ENCODE measurements at places on chromosomes 6 and 20.
A peak's percentile ranks its signal among the peaks of the same experiment; 100 is the strongest.

GRCh38 chr6:116101302-116101718 is 657 bp downstream of the NT5DC1 start:
- H3K36me3 ChIP-seq = peaks cover 1% of the 10 kb centered on the region
- peak overlapping the region; percentile 90 for H3K4me3 ChIP-seq

- H3K4me3 ChIP-seq = no peak overlapping the region
- no peak overlapping the region for H3K27ac ChIP-seq
- no peaks in the 10 kb centered on the region for H3K27me3 ChIP-seq
- H3K4me1 ChIP-seq = peaks cover 26% of the 10 kb centered on the region
- peaks cover 4% of the 10 kb centered on the region for H3K36me3 ChIP-seq
- no peak for DNase-seq
These were observed 27.8 kb downstream of the ACSS2 start for GRCh38 chr20:34904202-34904621.

GRCh38 chr6:87738000-87738399 is 36.0 kb upstream of the AKIRIN2 start:
- no peaks in the 10 kb centered on the region for H3K27me3 ChIP-seq
- no peaks in the 10 kb centered on the region for H3K36me3 ChIP-seq
- H3K27ac ChIP-seq = no peak overlapping the region
- H3K4me3 ChIP-seq = no peak overlapping the region
- DNase-seq = no peak
- no peaks in the 10 kb centered on the region for H3K4me1 ChIP-seq

DNA sequence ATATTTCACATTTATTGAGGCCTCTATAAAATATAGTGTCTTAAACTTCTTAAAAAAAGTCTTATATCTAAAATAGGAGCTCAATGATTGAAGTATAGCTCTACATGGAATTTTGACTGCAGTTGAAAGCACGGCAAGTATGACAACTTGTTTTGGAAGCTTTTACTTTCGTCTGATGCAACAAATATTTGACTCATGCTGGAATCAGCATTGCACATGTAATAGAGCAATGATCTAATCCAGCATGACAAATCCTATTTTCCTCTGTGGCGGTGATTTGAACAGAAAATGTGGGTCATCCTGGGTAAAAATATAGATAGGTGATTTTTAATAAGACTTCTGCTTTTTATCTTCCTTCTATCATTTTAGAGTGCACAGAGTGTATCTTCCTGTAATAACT is 111.6 kb downstream of the TINAG start:
- DNase-seq = no peak
- H3K27ac ChIP-seq = peak overlapping the region; percentile 71
- no peaks in the 10 kb centered on the region for H3K27me3 ChIP-seq
- peaks cover 14% of the 10 kb centered on the region for H3K4me1 ChIP-seq
- no peaks in the 10 kb centered on the region for H3K36me3 ChIP-seq
- no peak overlapping the region for H3K4me3 ChIP-seq

GRCh38 chr6:64459411-64459944 is 823.9 kb downstream of the PHF3 start:
- H3K4me1 ChIP-seq = no peaks in the 10 kb centered on the region
- H3K27ac ChIP-seq = no peak overlapping the region
- peaks cover 25% of the 10 kb centered on the region for H3K27me3 ChIP-seq
- no peaks in the 10 kb centered on the region for H3K36me3 ChIP-seq

GRCh38 chr6:137775720-137776119 is 91.3 kb upstream of the TNFAIP3 start:
- H3K4me1 ChIP-seq = peaks cover 18% of the 10 kb centered on the region
- no peaks in the 10 kb centered on the region for H3K36me3 ChIP-seq
- no peaks in the 10 kb centered on the region for H3K27me3 ChIP-seq
- H3K27ac ChIP-seq = no peak overlapping the region
- DNase-seq = no peak

GRCh38 chr6:142417331-142417750 is 115.5 kb downstream of the ADGRG6 start:
- no peaks in the 10 kb centered on the region for H3K36me3 ChIP-seq
- no peaks in the 10 kb centered on the region for H3K27me3 ChIP-seq
- H3K4me3 ChIP-seq = no peak overlapping the region
- no peak for DNase-seq
- H3K4me1 ChIP-seq = peaks cover 42% of the 10 kb centered on the region

DNA sequence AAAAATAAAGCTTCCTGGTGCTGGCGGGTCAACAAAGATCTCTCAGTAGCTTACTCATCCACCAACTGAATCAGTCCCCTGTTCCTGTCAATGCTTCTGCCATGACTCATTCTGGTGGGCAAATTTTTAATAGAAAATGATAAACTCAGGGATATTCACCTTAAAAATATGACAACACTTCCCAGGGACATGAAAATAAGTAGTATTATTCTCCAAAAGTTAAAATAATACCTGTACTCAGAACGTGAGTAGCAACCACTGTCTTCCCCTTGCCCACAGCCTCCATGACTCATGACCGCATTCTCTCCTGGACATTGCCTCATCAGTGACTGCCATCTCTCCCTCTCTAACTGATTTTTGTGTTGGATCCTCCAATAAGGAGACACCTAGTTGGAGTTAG is 552.3 kb downstream of the KIF16B start:
- no peaks in the 10 kb centered on the region for H3K27me3 ChIP-seq
- H3K4me3 ChIP-seq = no peak overlapping the region
- H3K36me3 ChIP-seq = no peaks in the 10 kb centered on the region
- H3K4me1 ChIP-seq = no peaks in the 10 kb centered on the region
- no peak for DNase-seq
- H3K27ac ChIP-seq = no peak overlapping the region

DNA sequence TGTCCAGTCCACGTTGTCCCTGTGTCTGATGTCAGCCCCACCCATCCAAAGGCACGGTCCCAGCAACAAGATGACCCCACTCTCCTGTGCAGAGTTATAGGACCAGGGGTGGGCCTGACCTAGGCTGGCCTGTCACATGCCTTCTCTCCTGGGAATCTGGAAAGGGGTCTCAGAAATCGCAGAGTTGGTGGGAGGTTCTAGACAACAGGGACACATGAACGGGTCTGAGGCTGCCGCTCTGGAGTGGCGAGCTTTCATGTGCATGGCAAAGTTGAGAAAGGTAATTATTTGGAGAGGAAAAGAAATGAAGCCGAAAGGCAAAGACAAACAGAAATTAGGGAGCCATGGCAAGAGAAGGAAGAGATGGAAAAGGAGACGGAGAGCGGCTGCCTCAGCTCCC is 29.5 kb downstream of the BFSP1 start:
- no peaks in the 10 kb centered on the region for H3K36me3 ChIP-seq
- H3K4me1 ChIP-seq = peaks cover 17% of the 10 kb centered on the region

DNA sequence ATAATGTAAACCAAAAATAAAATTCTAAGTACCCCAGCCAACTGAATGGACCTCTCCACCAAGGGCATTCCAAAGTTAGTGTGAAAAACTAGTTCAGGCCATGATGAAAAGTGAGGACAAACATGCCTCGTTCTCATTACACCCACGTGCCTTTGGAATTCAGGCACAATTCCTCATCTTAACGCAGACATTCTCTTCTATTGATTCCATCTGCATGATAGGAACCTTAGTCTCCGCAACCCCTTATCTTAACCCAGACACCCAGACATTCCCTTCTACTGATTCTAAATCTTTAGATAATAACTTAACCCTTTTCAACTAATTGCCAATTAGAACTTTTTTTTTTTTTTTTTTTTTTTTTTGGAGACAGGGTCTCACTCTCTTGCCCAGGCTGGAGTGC is 7.6 kb upstream of the SERPINB6 start:
- peaks cover 37% of the 10 kb centered on the region for H3K4me1 ChIP-seq
- DNase-seq = no peak
- no peak overlapping the region for H3K4me3 ChIP-seq
- no peaks in the 10 kb centered on the region for H3K27me3 ChIP-seq
- no peak overlapping the region for H3K27ac ChIP-seq

DNA sequence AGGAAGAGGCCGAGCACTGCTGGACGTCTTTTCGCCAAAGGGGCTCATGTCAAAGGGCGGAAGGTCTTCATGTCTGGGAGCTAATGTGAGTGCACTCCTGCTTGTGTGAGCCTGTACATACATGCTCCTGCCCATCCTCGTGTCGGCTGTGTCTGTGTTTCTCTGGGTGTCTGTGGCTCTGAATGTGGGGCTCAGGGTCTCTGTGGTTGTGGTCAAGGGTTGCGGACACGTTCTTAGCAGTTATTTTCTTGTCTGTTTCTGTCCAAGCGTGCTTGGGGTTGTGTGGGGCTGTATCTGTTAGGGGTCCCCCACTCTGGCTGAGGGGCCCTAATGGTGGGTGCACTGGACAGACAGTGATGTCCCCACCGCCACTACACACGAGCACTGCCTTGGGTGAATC is 2.9 kb downstream of the AVP start:
- no peak overlapping the region for H3K27ac ChIP-seq
- H3K36me3 ChIP-seq = no peaks in the 10 kb centered on the region
- peaks cover 3% of the 10 kb centered on the region for H3K4me1 ChIP-seq
- H3K27me3 ChIP-seq = peaks cover 57% of the 10 kb centered on the region
- no peak for DNase-seq

Data from osteocyte (in vitro differentiated cells).